ENCODE measurements at places on chromosomes 4 and X.

GRCh38 chr4:91527056-91527455, 776.7 kb upstream of the GRID2 start:
- DNase-seq: no peak

GRCh38 chr4:155612074-155612473, 54.6 kb upstream of the GUCY1A1 start:
- no peak for DNase-seq

- DNase-seq: no peak
Observed at GRCh38 chr4:184392748-184393559, 81.4 kb downstream of the IRF2 start.

DNA sequence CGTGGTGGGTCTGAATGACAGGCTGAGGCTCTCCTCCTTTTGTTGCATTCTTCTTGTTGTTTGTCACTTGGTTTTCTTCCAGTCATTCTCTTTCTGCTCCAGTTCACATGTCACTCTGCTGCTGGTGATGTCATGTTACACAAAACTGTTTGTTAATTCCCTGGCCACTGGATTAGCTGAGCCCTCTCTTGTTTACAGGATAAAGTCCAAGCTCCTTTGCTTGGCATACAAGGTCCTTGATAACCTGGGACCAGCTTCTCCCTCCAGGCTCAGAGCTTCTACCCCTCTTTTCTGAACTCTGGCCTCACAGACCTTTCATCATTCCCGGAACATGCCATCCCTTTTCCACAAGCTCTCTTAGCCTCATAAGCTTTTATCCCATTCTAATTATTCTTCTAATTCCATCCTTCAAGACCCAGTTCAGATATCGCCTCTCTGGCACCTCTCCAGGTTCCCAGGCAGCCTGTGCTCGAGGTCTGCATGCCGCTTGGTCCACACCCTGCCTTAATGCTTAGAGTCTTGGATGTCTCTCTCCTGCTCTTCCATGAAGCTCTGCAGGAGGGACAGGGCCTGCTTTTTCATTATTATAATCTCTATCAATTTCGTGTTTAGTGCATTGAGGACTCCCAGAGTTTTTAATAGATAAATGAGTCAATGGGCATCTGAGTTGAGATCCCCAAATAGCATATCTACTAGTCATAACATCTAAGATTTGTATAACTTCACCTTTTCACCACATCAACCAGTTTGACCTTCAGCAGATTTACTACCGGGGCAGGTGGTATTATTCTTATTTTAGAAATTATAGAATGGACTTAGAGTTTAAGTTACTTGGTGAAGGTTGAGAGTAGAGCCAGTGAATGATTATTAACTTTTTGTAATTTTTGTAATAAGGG, 98.7 kb downstream of the TMEM131L start:
- DNase-seq: no peak

GRCh38 chr4:10066670-10067651, 45.7 kb upstream of the SLC2A9 start:
- no peak for DNase-seq

GRCh38 chr4:108527723-108528122, 92.7 kb upstream of the RPL34 start:
- no peak for DNase-seq

DNA sequence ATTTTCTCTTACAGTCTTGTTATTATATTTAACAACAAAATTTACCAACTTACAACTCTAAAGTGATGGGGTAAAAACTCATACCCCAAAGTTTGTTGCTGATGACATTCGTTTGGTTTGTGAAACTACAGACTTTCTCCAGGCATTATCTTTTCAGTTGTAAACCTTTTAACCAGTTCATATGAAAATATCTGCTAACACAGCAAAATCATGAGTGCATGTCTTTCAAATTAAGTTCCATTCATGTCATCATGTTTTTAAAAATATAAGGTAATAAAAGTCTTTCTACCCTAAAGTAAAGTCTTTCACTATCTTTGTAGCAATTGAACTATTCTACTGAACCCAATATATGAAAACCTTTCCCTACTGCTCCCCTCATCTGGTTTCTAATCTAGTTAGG, 3.4 kb upstream of the GALNTL6 start:
- no peak for DNase-seq

DNA sequence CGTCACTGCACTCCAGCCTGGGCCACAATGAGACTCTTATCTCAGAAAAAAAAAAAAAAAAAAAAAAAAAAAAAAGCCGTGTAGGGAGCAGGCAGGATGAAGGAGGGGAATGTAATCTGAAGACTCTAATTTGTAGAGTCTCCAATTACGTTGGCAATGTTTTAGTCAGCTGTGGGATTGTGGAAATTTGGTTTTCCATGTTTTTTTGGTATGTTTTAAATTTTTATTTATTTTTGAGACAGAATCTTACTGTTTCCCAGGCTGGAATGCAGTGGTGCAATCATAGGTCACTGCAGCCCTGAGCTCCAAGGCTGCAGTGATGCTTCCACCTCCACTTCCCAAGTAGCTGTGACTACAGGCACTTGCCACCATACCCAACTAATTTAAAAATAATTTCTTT, 56.5 kb downstream of the NSD2 start:
- DNase-seq: no peak

DNA sequence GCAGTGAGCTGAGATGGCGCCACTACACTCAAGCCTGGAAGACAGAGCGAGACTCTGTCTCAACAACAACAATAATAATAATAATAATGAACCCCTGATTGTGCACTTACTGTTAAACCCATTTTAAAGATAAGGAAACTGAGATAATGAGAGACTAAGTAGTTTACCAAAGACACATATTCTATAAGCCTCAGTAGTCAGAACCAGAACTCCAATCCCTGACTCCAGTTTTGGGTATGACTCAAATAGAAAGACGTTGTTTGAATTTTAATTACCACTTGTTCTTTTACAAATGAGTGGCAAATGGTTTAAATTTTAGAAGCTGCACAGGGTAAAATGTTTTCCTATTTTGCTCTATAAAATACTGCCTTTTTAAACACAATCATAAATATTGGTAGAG, 37.4 kb downstream of the ACSL4 start:
- DNase-seq: no peak

GRCh38 chr4:114103908-114104307, 124.5 kb upstream of the ARSJ start:
- no peak for DNase-seq

GRCh38 chr4:152211936-152212653, 323.8 kb downstream of the FBXW7 start:
- DNase-seq: no peak

- no peak for DNase-seq
Observed at GRCh38 chrX:18871161-18871890, 112.6 kb downstream of the PHKA2 start.

GRCh38 chr4:59994118-59994517, 1206.0 kb upstream of the ADGRL3 start:
- DNase-seq: no peak

DNA sequence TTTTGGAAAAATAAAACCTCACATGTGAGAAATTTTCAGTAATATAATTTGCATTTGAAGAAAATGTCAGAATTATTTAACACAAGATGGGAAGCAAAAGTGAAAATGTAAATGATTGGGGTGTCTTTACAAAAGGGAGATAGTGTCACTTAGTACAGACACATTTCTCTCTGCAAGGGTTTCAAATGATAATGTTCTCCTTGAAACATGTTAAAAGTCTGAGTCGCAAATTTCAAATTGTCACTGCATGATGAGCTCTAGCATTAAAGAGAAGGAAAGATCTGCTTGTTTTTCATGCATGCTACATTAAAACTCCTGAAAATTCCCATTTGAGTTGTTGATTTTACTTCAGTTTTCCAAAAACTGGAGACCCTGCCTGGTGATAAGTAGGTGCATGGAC, 122.0 kb upstream of the LDB2 start:
- no peak for DNase-seq

DNA sequence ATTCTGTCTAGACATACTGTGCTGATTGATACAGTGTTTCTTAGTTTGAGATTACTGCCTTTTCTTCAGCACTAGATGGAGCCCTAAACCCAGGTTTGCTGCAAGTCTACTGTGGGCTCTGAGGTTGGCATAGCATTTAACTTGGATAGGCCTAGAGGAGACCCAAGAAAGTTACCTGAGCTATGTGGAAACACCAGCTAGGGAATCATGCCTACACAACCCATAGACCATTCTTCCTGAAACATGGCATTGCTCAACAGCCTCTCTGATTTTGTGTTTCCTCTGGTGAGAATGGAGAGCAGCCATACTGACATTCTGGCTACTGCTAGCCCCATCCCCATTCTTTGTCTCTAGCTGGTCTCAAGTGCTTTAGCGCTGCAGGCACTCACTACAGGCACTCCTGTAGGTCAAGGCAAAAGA, 287.7 kb upstream of the PCDH18 start:
- DNase-seq: no peak

GRCh38 chrX:101803451-101803850, 128.4 kb downstream of the ZMAT1 start:
- no peak for DNase-seq

DNA sequence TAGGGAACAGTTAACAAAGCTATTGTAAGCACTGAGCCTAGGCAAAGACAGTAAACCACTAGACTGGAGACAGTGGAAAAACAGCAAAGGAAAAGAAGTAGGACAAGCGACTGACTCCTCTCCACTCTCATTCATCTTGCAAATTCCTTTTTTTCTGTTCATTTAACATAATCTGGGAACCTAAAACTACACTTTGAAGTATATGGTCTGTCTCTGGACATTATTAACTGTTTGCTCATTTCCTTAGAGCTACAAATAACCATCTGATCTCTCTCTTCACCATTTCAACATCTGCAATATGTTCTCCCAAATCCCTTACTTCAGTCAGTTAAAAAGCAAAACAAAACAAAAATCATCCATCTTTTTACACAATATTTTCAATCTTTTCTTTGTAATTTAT, 642 bp downstream of the HMGN5 start:
- DNase-seq: no peak

DNA sequence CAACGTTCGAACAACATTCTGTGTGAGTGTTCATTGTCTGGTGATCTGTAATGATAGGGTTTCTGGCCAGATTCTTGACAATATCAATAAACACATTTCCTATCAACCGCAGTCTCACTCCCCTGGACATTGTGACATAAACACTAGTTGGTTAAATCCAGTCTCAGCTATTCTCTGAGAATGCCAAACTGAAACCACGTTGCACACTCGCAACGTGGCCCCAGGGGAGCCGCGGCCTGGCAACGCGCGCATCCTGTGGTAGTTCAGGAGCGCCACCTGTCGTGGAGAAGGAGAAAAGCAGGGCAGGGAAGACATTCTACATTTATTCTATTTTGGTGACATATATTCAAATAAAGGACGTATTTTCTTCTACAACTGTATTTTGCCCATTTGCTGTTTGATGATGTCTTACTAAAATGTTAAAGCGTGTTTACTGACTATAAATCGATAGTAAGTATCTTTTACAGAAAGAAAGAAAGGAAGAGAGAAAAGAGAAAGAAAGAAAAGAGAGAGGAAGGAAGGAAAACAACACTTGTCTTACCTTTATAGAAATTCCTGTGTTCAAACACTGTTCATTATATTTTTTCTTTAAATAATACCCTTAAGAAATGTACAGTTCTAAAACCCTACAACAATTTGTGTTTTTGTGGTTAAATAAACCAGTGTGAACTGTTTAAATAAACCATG, 738.3 kb upstream of the FRG1 start:
- DNase-seq: peak; percentile 62

DNA sequence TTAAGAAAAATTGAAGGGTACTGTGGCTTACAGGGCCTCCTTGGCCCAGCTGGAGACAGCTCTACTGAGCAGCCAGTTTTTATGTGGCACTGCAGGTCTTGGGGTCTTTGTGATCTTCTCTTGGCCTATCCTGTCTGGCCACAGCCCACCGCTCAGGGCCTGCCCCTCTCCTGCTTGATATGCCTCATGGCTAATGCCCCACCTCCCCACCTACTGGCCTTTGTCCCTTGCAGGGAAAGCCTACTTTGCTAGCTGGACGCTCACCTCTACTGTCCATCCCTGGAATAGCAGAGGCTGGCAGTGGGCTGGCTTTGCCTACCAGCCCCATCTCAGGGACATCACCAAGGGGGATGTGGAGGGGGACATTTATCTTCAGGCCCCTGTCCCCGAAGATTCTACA, 134.1 kb downstream of the PJA1 start:
- no peak for DNase-seq

DNA sequence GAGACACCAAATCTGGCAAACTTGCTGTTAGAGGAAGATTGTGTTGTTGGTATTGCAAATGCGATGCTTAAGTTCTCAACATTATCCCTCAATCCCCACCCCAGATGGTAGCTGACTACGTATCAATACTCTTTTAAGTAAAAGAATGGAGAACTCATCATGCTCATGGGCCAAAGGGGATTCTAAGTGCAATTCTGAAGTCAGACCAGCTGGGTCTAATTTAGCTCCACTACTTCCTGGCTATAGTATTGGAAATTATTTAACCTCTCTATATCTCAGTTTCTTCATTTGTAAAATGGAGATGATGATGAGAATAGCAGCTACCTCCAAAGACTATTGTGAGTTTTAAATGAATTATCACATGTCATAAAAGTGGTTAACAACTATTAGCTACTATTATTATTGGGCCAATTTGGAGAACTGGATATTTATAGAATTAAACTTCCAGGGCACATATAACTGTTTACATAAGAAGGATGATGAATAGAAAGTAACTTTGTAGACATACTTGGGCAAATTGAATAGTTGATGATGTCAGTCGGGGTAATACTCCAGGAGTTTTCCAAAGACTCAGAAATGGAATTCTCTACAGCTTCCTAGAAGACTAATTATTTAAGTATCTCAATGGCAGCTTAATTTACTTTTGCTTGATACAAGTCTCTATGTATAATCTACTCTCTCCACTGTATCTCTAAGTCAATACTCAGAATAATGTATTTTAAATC, 5.0 kb upstream of the SLAIN2 start:
- DNase-seq: no peak

GRCh38 chr4:113457886-113458285, 303.7 kb downstream of the CAMK2D start:
- DNase-seq: no peak

DNA sequence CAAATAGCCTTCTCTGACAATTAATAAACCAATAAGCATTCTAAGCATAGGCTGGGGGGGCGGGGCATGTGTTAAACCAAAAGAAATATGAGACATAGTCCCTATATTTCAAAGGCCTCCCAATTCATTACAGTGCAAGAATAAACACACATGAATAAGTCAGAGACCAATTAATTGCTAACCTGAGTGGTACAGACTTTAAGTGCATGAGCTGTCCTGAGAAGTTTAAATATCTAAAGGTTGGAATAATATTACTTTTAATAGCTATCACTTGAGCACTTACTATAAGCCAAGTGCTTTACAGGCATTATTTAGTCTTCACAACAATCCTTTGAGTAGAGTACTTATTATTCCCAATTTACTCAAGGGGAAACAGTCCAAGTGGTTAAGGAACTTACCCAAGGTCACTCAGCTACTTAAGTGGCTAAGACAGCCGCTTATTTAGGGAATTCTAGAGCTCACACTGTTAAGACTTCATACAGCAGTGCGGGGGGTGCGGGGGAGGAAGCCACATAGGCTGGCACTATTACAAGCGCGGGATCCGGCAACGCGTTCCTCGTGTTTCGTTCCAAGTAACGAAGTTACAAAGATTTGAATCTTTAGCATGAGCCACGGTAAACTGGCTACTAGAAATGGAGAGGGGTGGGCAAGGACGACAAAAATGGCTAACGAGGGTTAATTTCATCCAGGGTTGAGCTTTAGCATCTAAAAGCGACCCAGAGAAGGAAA, 1.4 kb downstream of the THOC2 start:
- DNase-seq: no peak

All from aorta (tissue), 5 donors.